Fibroblast of skin of abdomen (primary cell): ENCODE measurements at places on chromosomes 3 and 15.

DNA sequence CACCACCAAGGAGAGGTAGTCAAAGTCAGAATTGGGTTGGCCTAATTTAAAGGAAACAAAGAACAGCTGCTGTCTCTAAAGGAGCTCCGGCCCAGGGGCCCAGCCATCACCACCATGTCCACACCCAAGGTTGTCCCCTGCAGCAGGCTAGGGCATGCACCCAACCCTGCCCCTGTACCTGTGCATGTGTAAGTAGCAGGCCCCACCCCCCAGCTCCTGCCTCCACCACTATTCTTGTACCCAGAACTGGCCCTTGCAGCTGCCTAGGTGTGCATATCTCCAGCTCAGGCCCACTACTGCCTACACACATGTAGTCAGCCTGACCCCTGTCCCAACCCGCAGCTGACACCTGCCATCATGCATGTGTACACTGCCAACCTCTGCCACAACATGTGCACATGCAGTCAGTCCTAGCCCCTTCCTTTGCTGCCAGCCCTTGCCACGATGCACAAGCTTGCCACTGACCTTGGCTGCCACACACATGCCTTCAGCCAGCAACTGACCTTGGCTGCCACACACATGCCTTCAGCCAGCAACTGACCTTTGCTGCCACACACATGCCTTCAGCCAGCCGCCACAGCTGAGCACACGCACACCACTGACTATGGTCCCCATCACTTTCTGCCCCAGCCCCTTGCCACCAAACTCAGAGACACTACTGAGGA is 39.7 kb downstream of the FGF12 start:
- DNase-seq, result no peak

GRCh38 chr3:435161-435560 is 238.6 kb downstream of the CHL1 start:
- no peak for DNase-seq

- DNase-seq, result peak; percentile 52
Observed at GRCh38 chr3:29335943-29336342, 55.1 kb downstream of the RBMS3 start.

DNA sequence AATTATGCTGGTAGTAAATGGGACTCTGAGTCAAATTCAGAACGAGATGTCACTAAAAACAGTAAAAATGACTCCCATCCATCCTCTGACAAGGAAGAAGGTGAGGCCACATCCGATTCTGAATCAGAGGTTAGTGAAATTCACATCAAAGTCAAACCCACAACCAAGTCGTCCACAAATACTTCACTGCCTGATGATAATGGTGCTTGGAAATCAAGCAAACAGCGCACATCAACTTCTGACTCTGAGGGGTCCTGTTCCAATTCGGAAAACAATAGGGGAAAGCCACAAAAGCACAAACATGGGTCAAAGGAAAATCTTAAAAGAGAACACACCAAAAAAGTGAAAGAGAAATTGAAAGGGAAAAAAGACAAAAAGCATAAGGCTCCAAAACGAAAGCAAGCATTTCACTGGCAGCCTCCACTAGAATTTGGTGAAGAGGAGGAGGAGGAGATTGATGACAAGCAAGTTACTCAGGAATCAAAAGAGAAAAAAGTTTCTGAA is 15.1 kb upstream of the ZBTB47 start:
- no peak for DNase-seq

- DNase-seq, result peak; percentile 47
Observed at GRCh38 chr15:89307791-89308190, 26.8 kb downstream of the POLG start.

- no peak for DNase-seq
Observed at GRCh38 chr3:119258915-119259314, 18.2 kb upstream of the B4GALT4 start.

GRCh38 chr15:65837301-65838294 is 31.7 kb upstream of the RAB11A start:
- no peak for DNase-seq

- DNase-seq, result no peak
Observed at GRCh38 chr3:150770681-150771080, 7.7 kb upstream of the SIAH2 start.

- DNase-seq, result peak; percentile 37
Observed at GRCh38 chr3:13348661-13349396, 71.3 kb downstream of the NUP210 start.

GRCh38 chr3:175398676-175399075 is 539.5 kb downstream of the NAALADL2 start:
- DNase-seq, result peak; percentile 66

- DNase-seq, result no peak
Observed at GRCh38 chr3:119894195-119894594, 112.3 kb downstream of the NR1I2 start.

GRCh38 chr15:63931556-63931955 is 97.8 kb upstream of the HERC1 start:
- no peak for DNase-seq

DNA sequence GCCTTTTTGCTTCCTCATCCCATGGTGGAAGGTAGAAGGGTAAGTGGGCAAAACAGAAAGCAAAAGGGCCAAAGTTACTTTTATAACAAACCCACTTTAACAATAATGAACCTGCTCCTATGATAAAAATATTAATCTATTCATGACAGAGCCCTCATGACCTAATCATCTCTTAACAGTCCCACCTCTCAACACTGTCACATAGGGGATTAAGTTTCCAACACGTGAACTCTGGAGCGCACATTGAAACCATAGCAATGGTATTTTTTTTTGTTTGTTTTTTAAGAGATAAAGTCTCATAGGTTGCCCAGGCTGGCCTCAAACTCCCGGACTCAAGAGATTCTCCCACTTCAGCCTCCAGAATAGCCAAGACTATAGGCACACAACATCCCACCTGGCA is 30.7 kb downstream of the KATNBL1 start:
- no peak for DNase-seq

DNA sequence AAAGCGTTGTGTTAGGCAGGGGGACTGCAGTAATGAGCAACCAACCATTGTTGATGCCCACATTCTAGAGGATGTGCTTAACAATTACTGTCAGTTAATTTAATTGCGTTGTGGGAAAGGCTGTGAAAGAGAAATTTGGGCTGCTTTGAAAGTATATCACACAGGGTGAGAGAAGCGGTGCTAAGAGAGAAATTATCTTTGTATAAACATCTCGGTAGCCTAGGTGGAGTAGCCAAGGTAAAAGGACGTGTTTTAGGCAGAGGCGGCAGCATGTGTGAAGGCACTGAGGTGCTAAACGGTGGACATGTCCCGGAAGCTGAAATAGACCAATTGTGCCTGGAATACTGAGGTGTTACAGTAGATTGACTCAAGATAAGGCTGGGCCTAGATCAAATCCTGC is 71.9 kb downstream of the UBE2E2 start:
- DNase-seq, result no peak

DNA sequence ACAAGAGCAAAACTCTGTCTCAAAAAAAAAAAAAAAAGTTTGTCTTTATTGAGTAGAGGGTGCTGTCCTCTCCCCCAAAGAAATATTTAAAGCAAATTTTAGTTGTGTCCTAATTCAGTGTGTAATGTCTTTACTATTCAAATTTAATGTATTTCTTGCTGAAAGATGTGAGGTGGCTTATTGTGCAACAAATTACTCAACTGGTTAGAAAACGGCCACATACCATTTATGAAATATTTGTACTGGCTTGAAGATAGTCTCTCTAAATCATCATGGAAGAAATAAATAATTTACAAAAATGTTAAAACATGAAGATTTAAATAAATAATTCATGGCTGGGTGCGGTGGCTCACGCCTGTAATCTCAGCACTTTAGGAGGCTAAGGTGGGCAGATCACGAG is 63.0 kb downstream of the SLTM start:
- DNase-seq, result peak; percentile 45

GRCh38 chr3:24160424-24161095 is 215.5 kb downstream of the NR1D2 start:
- DNase-seq, result peak; percentile 40

GRCh38 chr3:40899286-40899712 is 300.0 kb upstream of the CTNNB1 start:
- DNase-seq, result peak; percentile 69

DNA sequence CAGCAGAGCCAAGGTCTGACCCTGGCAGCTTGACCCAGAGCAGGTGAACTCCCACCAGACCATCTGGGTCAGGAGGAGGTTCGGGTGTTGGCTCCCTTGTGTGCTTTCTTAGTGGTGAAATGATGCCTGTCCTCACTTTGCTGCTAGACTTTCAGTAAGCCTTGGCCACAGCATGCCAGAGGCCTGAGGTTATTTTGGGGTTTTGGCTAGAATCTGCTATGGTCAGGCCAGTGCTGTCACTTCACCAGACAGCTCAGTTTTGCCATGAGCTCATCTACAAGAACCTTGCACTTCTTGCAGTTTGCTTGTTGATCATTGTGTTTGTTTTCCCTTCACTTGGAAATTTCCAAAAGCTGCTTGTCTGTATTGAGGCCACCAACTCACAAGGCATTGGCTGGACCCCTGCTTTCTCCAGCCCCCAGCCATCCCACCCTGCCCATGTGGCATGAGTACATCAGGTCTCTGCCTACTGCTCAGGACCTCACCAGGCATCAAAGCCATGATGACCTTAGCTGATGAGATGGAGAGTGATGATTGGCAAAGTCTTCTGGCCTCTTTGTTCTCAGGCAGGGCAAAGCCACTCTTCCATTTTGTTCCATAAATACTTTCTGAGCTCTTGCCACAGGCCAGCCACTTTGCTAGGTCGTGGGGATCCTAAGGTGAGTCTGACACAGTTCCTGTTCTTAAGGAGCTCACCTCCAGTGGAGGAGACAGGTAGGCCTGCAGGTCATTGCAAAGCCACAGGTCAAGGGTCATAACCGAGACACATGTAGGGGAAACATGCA is 122.6 kb downstream of the ARNT2 start:
- DNase-seq, result peak; percentile 50

DNA sequence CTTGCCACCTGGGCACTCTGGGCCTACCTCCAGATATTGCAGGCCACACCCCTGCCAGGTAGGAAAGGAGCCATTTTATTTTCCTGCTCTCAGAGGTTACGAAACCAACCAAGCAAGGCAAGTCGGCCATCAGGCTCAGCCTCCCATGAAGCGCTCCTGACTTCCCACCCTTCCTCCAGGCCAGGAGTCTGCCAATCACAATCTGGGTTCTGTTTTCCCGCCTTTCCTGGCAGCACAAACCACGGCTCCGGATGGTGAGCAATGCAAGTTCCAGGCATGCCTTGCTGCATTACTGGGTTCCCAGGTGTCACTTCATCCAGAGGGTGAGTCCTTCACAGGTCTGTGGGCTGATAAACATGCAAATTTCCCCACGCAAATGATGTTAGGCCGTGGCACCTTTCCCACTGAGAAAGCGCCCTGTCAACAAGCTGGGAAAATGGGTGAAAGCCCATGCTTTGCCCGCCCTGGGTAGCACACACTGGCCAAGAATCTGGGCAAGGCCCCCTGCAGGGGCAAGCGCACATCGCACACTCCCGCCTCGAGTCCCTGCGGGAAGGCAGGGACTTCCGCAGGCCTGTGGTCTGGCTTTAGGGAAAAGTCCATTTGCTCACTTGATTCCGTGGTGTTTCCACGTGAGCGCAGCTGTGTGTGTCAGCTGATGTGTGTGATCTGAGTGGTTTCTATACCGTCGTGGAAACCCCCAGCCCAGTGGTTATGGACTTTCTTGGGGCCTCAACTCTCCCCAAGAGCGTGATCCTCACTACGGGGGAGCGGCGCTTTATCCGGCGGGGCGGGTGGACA is 61.6 kb upstream of the RYK start:
- peak; percentile 57 for DNase-seq

DNA sequence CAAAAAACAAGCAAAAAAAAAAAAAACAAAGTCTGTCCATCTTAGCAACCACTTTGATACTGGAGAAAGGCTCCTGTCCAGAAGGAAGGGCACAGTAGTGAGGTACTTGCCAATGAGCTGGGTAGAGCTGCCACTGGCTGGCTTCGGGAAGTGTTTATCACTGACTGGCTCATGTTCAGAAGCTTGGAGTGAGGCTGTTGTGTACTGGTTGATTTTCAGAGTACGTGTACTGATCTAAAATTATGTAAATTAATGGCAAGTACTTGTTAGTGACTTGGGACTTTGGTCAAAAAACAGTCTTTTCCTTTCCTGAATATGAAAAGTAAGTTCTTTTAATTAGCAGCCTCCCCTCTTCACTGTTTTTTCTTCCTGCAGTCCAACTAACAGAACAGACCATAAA is 979 bp upstream of the ZNF621 start:
- no peak for DNase-seq

DNA sequence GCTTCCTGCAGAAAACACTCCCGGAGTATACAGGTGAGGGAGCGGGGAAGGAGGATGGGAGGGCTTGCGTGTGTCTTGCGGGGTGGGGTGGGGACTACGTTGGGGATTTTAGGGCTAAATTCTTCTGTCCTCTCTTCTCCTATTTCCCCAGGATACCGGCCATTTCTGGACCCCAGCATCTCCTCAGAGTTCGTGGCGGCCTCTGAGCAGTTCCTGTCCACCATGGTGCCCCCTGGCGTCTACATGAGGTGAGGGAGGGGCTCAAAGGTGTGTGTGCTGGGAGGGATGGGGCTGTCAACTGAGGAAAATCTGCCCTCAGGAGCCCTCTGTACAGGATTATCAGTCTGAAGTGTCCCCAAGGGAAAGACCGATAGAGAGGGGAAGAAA is 6.6 kb downstream of the DUOX1 start:
- DNase-seq, result no peak

DNA sequence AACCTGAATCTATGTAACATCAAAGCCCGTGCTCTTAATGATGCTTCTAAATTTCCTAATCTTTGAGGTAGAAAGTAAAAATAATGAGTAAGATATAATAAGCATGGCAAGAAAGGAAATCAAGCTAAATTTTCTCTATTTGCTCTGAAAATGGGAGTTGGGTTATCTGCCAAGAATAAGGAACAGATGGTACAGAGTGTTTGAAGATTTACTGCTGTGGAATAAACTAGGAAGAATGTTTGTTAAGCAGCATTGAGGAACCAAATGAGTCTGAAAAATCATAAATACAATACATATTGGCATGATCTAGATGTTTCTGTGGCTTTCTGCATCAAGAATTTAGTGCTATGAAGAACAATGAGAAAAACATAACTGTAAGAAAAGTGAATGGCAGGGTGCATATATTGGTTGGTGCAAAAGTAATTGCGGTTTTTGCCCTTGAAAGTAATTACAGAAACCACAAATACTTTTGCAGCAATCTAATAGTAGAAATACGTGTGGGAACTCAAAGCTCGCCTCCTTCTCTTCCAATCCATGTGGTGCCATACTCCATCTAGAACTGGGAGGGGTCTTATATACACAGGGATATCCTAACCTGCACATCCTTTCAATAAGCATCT is 87.6 kb downstream of the SUCNR1 start:
- peak; percentile 61 for DNase-seq

DNA sequence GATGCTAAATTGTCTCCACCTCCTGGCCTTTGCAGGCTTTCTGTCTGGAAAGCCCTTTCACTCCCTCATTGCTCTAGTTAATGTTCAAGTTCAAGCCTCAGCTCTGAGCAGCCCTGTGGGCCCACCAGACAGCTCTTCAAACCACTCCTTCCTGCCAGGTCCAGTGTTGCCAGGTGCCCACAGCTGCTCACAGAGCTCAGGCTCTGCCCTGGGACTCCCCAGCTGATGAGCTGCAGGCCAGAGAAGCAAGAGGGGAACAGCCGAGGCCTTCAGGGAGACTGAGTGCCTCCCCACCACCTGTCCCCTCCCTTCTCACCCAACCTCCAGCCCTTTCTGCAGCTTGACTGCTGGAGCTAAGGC is 1.3 kb upstream of the ZBTB47 start:
- DNase-seq, result no peak

- no peak for DNase-seq
Observed at GRCh38 chr3:30040126-30040525, 566.3 kb upstream of the TGFBR2 start.

GRCh38 chr3:16081661-16082060 is 92.8 kb upstream of the GALNT15 start:
- DNase-seq, result no peak
